ENCODE measurements at places on chromosomes 7 and 10.

DNA sequence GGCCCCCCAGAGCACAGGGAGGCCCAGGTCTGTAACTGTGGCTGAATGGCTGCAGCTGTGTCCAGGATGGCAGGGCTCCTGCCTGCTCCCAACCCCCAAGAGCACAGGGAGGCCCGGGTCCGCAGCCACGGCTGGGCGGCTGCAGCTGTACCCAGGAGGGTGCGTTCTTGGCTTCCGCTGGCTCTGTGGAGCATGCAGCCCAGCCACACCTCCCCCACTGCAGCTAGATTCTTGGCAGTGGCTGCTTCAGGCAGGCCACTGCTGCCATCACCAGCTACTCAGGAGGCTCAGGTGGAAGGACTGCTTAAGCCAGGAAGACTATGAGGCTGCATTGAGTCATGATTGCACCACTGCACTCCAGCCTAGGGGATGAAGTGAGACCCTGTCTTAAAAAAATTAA lies 27.9 kb downstream of the C7orf25 start:
- peak; percentile 92 for DNase-seq

DNA sequence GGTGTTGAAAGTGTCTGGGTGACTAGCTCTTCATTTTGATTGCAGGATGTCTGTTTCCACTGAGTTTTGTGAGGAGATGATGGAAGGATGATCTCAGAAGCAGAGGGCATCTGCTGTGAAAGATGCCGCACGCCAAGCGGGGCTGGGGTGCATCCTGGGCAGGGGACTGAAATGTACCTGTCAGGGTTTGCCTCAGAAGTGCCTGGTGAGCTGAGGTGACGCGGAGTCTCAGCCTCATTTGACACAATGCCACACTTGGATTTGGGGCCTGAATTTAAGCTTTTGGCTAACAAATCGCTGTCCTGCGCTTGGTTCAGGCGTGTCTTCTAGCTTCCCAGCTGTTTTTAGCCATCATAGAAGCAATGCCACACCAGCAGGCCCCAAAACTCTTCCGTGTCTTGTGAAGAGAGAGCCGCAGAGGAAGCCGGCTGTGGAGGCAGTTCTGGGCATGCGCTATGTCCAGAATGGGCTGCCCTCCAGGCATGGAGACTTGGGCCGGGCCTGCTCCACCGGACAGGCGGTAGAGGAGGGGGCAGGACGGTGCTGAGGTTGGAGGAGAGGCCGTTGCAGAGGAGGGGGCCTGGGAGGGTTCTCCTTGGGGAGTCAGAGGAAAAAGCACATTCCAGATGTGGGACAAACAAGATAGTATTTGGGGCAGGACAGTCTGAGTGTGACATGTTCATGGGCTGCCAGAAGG lies 31.2 kb downstream of the WDR86 start:
- DNase-seq: no peak

DNA sequence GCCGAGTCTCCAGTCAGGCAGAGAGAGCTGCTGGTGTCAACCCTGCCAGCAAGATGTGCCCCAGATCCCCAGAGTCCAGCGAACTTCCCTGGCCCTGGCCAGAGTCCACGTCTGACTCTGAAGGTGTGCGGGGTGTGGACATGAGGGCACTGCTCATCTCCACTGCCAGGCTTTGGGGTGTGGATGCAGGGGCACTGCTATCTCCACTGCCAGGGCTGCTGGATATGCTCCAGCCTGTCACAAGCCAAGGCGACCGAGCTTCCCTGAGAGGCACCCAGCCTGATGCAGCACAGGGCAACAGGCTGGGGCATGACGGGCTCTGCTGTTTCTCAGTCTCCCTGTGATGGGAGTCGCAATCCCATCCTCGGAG lies 596.8 kb downstream of the PTPRN2 start:
- DNase-seq: peak; percentile 65

DNA sequence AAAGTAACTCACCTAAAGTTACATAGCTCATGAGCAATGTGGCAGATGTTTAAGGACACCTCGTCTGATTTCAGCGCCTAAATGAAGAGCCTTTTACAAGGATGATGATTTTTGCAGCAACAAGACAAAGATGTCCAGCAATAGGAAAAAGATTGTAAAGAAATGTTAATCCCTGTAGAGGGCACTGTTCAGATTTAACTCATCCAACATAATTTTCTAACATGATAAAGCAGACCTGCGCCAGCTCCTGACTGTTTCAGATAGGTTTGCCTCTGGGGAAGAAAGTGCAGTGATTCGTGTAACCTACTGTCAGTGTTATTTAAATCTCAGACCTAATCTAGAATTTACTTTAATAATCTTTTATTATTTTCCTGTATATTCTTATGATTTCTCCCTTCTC lies 595.2 kb downstream of the AUTS2 start:
- no peak for DNase-seq

- no peak for DNase-seq
These were observed 2.0 kb upstream of the PPP1R3C start for GRCh38 chr10:91634898-91635297.

- DNase-seq: no peak
These were observed 152.2 kb upstream of the PDE1C start for GRCh38 chr7:32222251-32222900.

- no peak for DNase-seq
These were observed 100.1 kb upstream of the FGFR2 start for GRCh38 chr10:121698336-121698735.

DNA sequence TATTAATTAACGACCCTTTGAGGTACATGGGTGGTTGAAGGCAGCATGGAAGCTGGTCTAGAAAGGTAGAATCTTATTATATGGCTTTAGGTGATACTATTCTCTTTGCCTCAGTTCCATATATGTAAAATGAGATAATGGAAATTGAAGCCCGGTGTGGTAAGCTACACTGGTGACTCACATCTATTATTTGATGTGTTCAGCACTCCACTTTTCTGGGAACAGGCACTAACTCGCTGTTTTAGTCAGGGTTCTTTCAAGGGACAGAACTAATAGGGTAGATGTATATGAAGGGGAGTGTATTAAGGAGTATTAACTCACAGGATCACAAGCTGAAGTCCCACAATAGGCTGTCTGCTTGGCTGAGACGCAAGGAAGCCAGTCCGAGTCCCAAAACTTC lies 4.4 kb upstream of the TRUB1 start:
- no peak for DNase-seq

DNA sequence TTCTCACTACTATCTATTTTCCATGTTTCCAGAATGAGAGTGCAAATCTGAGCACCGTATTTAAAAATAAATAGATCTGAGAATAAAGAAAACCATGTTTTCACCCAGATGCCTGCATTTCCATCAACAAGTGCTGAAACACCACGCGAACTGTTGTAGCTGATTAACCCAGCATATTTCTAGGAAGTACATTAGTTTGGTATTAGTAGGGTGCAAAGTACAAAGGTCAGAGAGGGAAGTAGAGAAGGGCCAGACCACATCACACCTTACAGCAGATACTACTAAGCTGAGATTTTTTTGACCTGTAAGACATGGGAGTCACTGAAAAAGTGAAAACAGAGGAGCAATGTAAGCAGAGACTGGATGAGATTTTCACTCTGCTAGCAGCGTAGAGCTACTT lies 181.3 kb downstream of the IMMP2L start:
- no peak for DNase-seq

- no peak for DNase-seq
These were observed 21.4 kb upstream of the PAX2 start for GRCh38 chr10:100723770-100724530.

GRCh38 chr7:50679218-50680007 lies 103.3 kb downstream of the GRB10 start:
- DNase-seq: no peak

GRCh38 chr7:155648752-155649339 lies 4.4 kb downstream of the RBM33 start:
- no peak for DNase-seq

DNA sequence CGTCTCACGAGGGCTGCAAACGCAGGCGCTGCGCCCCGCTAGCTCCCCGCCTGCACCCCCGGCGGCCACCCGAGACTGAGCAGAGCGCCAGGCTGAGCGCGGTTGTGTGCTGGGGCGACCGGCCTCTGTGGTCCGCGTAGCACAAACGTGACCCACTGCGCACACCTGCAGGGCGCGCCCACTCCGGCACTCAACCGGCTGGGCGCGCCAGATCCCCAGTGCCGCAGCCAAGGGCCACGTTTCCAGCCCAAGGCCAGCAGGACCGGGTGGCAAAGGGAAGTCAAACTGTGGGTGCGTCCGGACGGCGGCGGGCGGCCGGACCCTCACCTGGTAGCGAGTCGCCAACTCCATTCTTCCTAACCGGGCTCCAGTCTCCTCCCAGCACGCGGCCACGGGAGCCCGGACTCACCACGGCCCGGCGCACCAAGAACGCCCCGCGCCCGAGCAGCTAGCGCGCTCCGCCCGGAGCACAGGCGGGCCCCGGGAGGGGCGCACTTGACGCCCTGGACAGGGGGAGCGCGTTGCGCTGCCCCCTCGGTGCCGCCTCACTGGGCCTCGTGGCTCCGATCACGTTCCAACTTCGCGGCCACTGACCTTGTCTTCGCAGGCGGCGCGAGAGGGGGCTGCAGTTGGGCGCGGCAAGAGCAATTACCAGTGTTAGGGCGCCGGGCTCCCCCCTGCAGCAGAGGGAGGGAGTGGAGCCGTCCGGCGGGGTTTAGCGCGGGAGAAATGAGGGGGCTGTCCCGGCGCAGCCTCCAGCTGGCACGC lies at the start of gene CDCA7L:
CDCA7L (minus strand) TSS at position 446 of the 768 bp plus-strand sequence; CDS start at position 351, 95 bp downstream.
- peak; percentile 75 for DNase-seq

DNA sequence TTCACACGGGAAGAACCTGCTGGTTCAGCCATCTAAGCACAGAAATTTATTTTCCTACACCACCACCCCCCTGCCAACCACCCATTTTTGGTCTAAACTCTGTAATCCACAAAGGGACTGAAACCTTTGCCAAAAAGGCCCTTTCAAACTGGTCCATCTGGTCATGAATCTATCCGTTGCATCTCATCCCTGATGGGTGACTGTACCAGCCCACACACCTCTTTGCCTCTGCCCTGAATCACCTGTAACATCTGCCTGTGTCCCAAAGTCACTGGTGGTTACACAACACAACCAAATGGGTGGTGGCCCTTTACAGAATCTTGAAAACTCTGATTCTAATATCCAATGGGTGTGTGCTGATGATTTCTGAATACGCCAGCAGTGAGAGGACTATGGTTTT lies 503.4 kb downstream of the PARD3 start:
- no peak for DNase-seq

- no peak for DNase-seq
These were observed 11.8 kb upstream of the ITGB8 start for GRCh38 chr7:20318933-20319332.

GRCh38 chr10:126212738-126213137 lies 175.5 kb downstream of the ADAM12 start:
- no peak for DNase-seq

DNA sequence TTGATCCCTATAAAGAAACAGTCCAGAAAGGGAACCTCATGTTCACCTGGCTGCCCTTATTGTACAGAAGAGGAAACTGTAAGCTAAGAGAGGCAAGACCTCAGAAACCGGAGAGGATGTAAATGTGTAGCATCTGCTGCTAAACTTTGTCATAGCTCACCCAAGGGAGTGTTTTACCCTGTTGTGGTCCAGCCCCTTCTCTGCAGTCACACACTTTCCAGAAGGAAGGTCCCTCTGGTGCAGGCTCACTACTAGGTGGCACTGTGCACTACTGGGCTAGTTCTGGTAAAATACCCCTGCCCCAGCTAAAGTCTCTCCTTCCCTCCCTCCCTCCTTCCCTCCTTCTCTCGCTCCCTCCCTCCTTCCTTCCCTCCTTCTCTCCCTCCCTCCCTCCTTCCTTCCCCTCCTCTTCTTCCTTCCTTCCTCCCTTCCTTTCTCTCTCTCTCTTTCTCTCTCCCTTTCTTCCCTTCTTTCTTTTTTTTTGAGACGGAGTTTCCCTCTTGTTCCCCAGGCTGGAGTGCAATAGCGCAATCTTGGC lies 42.5 kb upstream of the LCOR start:
- DNase-seq: no peak

- DNase-seq: peak; percentile 19
These were observed 86.0 kb downstream of the FANK1 start for GRCh38 chr10:125982260-125982948.

GRCh38 chr7:618539-619367 lies 99.1 kb upstream of the PDGFA start:
- no peak for DNase-seq

GRCh38 chr10:30172091-30172490 lies 112.7 kb upstream of the JCAD start:
- DNase-seq: no peak

- DNase-seq: no peak
These were observed 63.5 kb downstream of the LGI1 start for GRCh38 chr10:93821051-93821772.

DNA sequence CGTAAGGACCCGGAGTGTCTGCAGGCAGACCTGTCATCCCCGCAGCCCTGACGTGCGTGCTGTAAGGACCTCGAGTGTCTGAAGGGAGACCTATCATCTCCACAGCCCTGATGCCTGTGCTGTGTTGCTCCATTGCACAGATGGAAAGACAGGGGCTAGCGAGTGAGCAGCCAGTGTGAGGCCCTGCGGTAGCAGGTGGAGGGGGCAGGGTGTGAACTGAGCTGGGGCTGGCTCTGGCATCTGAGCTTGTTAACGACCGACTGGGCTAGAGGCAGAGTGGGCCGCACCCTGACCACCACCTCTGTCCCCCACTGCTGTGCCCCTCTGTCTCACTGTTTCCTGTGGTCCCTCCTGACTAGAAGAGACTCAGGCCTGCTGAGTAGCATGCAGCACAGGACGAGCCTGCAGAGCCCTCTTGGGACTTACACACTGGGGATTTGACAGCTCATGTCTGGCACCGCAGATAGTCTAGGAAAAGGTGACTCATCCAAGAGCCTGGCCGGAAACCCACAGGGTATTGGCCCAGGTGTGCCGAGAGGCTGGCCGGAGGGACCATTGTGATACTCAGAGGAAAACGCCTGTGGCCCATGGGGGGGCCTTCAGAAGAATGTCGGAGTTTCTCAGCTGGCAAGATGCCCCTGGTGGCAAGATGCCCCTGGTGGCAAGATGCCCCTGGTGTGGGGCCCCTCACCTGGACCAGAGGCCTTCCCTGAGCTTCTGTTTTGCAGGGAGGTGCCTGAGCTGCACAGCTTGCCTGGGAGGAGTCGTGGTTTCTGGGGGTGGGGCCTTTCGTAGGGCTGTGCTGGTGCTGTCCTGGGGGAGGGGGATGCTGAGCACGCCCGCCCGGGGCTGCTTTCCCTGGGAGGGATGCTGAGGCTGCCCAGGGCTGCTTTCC lies 34.3 kb downstream of the INPP5A start:
- DNase-seq: no peak

Measured in posterior cingulate gyrus (tissue), 11 donors.